Naive thymus-derived CD8-positive, alpha-beta T cell (primary cell): ENCODE measurements at places on chromosomes 6 and 20. TPM values are rescaled to one million over a fixed set of nuclear protein-coding genes. Genes with fewer than 3 reads are reported as not detected.

DNA sequence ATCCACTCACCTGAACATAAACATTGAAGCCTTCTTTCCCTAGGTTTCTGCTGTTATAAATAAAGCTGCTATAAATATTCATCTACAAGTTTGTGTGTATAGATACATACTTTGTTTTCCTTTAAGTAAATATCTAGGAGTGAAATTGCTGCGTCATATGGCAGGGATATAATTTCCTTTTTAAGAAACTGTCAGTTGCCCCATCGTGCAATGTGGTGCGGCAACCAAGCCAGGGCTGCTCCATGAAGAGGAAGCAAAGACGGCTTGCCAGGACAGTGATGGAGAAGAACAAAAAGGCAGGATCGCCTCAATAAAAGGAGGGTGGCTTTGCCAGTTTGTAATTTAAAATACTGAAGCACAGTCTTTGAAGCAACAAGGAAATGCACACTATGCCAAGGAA, 36.6 kb downstream of the CITED2 start:
- DNase-seq = no peak

DNA sequence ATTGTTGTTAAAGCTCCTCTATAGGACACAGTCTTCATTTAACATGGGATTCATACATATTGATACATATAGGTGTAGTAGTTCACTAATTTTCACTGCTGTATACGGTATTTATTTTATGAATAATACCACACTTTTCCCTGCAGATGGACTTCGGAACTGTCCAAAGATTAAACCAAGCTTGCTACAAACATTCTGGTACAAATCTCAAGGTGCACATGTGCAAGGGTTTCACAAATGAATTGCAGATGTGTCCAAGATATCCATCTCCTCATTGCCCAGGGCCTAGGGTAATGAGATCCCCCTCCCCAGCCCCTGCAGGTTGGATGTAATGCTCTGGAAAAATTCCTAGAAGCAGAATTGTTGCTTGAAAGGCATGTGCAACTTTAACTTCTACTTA, 31.4 kb downstream of the DTNBP1 start:
- no peak for DNase-seq

SCAF8 gene
- total RNA-seq = 67.1 TPM

SLC17A1 gene
- not detected for total RNA-seq
